HCT116 (cell line): ENCODE measurements at places on chromosomes 7 and 10.
A peak's percentile ranks its signal among the peaks of the same experiment; 100 is the strongest.

GRCh38 chr7:30713392-30713791 lies 31.1 kb upstream of the CRHR2 start:
- no peak for DNase-seq

DNA sequence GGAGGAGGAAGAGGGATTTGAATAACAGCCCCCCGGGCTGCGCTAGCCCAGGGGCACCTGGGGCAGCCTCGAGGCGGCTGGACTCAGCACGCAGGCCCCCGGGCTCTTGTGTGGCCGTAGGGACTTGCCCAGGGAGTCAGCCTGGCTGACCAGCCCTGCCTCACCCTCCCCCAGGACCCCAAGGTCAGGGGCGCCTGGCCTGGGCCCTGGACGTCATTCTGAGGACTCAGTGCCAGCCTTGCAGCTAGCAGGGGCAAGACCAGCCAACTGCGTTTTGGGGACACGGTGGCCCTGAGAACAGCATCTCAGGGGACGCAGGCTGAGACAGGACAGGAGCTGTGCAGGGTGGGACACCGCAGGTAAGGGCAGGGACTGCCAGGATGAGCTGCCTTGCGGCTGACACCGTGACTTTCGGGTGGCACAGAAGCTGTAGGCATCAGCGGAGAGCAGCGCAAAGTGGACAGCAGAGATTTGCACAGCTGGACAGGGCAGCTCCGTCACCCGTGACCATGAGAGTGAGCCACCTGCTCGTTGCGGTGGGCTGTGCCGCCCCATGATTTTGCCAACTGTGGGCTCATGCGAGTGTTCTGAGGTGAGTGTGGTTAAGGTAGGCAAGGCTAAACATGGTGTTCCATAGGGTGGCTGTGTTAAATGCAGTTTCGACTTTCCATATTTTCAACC lies 48.1 kb upstream of the UBE3C start:
- DNase-seq = no peak

DNA sequence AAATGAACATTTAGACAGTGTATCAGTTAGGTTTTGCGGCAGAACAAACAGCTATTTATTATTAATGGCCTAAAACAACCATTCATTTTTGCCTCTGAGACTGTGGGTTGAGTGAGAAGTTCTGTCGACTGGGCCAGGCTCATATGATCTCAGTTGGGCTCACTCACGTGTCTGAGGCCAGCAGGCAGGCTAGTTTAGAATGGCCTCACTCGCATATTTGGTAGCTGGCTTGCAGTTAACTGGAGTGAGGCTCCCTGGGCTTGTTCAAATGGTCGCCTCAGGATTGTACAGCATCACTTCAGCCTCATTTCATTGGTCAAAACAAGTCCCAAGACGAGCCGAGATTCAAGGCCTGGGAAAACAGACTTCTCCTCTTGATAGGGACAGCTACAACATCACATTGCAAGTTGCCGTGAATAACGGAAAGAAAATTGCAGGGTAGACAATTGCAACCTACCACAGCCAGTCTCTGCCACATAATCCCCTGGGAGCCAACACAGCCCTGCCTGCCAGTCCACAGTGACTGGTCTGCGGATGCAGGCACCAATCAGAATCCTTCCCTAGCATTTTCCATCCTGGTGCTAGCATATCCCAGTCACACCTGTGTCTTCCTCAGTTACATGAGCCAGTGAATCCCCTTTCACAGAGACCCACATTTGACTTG lies 23.1 kb upstream of the PPIF start:
- DNase-seq = no peak

DNA sequence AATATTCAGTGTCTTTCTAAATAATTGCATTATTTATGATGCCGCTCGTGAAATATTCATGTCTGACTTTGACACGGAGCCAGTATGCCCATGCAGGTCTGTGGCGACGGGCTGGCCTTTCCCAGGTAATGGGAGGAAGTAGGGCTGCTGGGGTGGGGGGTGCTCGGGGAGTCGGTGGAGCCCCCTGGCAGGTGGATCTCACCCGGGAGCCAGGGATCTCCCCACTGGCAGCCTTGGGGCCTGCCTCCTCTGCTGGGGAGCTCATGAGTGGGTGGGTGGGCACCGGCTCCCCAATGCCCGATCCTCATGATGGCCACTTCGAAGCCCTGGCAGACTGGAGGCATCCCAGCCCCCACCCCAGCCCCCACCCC lies 52.8 kb downstream of the PWWP2B start:
- no peak for DNase-seq

- DNase-seq = peak; percentile 56
These were observed 223.7 kb downstream of the SNX10 start for GRCh38 chr7:26515314-26515842.

DNA sequence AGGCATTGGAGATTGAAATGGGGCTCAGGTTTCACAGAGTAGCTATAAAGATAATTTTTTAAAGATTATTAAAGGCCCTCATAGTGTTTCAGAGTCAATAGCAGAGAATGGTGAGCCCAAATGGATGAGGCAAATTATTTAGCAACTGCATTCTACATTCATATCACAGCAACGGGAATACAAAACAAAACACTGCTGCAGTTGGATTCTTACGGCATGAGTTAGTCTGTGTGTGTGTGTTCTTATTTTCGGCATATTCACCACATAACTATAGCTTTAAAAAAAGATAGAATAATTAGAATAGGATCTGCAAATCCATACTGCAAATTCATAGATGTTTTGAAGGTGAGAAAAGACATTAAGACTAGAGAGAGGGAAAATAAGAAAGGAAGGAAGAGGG lies 66.0 kb downstream of the SUGCT start:
- no peak for DNase-seq

GRCh38 chr10:131666091-131666490 lies 234.7 kb upstream of the PPP2R2D start:
- no peak for DNase-seq

DNA sequence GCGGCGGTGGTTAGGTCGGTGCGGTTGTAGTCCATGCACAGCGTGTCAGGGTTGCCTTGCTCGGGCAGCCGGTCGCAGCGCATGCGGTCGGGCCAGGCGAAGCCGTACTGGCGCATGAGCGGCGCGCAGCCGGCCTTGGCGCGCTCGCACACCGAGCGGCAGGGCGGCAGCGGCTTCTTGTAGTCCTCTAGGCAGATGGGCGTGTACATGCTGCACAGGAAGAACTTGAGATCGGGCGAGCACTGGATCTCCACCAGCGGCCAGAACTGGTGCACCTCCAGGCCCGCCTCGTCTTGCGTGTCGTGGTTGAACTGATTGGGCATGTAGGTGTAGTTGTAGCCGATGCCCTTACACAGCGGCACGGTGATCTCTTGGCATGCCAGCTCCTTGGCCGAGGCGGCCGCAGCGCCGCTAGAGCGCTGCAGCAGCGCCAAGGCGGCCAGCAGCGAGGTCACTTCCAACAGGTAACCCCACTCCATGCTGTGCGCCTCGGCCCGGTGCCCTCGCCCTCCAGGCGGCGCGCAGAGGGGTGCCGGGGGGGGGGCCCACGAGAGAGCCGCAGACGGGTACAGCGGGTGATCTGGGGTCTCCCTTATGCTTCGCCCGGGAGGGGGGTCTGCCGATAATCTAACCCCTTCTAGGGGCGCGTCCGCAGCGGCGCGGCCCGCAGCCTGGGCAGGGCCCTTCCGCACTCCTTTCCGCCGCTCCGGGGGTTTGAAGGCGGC lies 983 bp downstream of the FZD8 start:
- peak; percentile 31 for DNase-seq

- no peak for DNase-seq
These were observed 35.0 kb downstream of the NRF1 start for GRCh38 chr7:129646369-129647021.

DNA sequence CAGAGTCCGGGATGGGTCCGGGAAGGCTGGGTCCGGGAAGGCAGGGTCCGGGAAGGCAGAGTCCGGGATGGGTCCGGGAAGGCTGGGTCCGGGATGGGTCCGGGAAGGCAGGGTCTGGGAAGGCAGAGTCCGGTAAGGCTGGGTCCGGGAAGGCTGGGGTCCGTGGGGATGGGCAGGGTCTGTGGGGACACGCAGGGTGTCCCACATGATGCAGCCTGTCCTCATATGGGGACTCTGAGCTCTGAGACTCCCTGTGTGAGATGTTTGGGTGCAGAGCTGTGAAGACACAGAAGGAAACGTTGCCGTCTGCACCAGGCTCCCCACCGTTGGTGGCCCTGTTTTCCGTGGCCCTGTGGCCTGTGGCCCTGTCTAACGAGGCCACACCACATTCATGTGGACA lies 45.7 kb upstream of the ADGRA1 start:
- no peak for DNase-seq

GRCh38 chr10:31664803-31665202 lies 263.8 kb downstream of the ARHGAP12 start:
- no peak for DNase-seq

DNA sequence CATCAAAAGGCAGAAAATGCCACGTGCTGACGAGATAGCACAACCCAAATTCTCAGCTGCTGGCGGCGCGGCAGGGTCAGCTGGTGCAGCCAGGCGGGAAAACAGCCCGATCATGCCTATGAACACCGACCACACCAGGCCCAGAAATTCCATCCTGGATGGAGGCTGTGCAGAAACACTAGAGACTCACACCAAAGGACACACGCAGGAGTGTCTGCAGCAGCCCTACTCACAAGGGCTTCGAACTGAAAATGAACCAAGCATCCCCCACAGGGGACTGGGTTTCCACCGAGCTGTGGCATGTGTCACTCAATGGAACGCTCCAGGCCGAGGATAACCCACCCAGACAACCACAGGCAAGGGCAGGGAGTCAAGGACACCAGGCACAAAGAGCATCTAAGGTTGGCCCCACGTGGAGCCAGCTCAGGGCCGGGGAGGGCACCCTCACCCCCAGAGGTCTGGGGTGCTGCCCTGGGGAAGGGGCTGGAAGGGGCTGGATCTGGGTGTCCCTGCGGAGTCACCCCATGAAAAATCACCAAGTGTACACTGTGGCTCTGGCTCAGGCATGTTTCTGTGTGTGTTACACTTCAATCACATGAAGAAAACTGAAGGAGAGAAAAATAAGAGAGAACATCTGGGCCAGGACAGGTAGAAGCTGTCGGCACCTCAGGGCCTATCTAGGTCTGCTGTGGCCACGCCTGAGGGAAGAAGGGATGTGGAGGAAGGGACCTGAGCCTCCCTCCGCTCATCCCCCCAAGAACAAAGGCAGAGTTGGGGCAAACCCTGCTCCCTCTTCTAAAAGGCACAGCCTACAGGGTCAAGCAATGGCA lies 33.0 kb downstream of the RASGEF1A start:
- DNase-seq = no peak

- no peak for DNase-seq
These were observed 57.5 kb downstream of the PLXNA4 start for GRCh38 chr7:132518839-132519173.

- DNase-seq = no peak
These were observed 78.9 kb upstream of the GPR22 start for GRCh38 chr7:107390916-107391315.

DNA sequence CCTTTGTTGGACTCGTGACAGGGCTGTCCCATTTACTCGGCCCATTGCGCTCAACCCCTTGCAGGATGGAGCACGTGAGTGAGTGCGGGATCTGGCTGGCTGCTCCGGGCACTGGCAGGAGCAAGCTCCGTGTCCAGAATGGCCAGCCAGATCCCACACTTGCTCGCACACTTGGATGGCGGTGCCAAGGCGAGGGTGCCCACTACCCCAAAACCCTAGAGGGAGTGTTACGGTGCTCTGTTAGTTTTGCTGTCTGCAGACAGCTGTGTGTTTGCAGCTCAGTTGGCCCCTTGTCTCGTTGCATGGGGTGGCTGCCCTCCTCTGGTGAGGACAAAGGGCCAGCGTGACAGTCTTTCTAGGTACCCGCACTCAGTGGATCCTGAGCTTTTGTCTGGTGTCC lies 34.2 kb downstream of the ZNF487 start:
- no peak for DNase-seq

- no peak for DNase-seq
These were observed 34.0 kb upstream of the DLD start for GRCh38 chr7:107856806-107857540.

- no peak for DNase-seq
These were observed 145.7 kb upstream of the AHR start for GRCh38 chr7:17152721-17153120.

GRCh38 chr10:112222799-112223198 lies 39.2 kb upstream of the GPAM start:
- no peak for DNase-seq

GRCh38 chr7:45149606-45150005 lies 8.0 kb upstream of the RAMP3 start:
- no peak for DNase-seq

DNA sequence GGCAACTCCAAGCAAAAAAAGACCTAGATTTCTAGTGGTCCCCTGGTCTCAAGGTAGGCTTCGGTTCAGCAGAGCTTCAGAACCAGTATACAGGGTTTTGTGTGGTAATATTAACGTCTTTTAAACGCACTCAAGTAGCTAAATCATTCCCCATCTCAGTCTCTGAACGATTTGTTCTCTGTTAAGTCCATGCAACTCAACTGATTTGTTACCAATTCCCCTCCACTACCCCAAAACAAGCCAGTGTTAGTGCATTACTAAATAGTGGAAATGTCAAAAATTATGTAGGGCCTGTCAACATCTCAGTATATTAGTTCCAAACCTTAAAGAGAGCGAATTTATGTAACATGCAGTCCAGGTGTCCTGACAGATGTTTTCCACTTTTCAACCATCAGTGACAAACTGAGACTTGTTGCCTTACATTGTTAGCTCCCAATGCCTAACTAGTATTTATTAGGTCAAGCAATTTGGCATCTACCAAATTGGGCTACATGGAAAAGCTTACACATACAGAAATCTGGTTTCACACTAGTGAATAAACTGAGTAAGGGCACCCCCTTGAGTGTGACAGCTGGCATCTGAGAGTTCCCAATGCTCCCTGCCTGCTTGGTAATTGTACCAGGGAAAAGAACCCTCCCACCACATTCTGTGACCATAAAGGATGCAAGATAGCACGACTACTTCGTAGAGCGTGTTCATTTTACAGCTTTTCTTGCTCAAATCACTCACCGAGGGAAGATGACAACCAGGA lies 12.2 kb downstream of the HNRNPA2B1 start:
- DNase-seq = no peak

DNA sequence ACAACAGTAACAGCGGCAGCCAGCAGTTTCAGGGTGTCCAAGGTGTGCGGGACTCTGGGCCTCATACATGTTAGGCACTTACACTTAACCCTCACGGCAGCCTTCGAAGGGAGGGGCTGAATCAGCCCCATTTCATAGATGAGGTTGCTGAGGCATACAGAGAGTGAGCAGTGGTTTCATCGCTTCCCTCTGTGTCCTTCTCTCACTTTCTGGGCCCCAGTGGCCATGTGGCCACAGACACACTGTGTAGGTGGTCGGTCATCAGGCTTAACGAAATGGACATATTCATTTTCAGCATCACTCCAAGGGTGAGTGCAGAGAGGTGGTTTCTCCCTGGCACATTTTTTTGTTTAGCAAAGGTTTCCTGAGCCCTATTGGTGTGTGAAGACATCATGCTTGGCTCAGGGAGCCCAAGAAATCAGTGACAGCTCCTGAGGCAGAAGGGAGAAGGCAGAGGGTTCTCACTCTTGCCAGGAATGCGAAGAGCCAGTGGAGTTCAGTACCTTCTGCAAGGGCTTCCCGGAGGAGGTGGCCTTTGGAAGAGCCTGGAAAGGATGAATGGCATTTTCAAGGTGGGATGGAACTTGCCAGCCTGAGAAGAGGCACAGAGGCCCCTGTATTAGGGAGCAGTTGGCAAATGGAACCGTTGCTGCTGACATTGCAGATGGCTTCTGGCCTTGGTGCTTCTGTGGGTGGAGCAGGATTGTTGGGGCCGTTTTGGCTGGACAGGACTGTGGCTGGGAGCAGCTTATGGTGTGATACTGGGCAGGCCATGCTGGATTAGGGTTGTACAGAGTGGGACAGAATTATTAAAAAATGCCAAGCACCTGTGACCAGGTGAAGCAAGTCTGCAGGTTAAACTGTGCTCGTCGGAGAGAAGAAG lies 61.7 kb upstream of the PPIF start:
- DNase-seq = no peak

GRCh38 chr7:2104107-2104710 lies 128.5 kb downstream of the MAD1L1 start:
- peak; percentile 67 for DNase-seq
